ENCODE measurements at places on chromosomes 11 and 22. TPM values are rescaled to one million over a fixed set of nuclear protein-coding genes. Genes with fewer than 3 reads are reported as not detected.

Gene NCAPH2
- total RNA-seq = 30.6 TPM

Gene POLA2
- 7.3 TPM for total RNA-seq

Gene DMC1
- not detected for total RNA-seq

Gene ADM2
- 8.2 TPM for total RNA-seq

Gene TECTA
- total RNA-seq = under 0.01 TPM

Gene KCNJ11
- total RNA-seq = 7.6 TPM

Gene CHADL
- 6.3 TPM for total RNA-seq

Gene OR8D1
- total RNA-seq = not detected

Gene MMP12
- total RNA-seq = not detected

Gene GRIA4
- 0.26 TPM for total RNA-seq

Gene FIBIN
- 10.5 TPM for total RNA-seq

Gene CNGA4
- not detected for total RNA-seq

Gene VWCE
- total RNA-seq = 4.3 TPM

Gene MEI1
- not detected for total RNA-seq

Gene SHANK2
- total RNA-seq = 94.9 TPM

Gene ZNF280A
- not detected for total RNA-seq

Gene OVCH2
- total RNA-seq = not detected

Gene GNB1L
- total RNA-seq = 1.3 TPM

Gene PATE4
- not detected for total RNA-seq

Gene MLC1
- total RNA-seq = not detected

Gene PLCB3
- 13.8 TPM for total RNA-seq

Gene PAMR1
- 3.6 TPM for total RNA-seq

Gene MAP4K2
- total RNA-seq = 10.4 TPM

Gene FAM180B
- 0.66 TPM for total RNA-seq

Gene SNX32
- total RNA-seq = not detected

Gene EMID1
- 5.9 TPM for total RNA-seq

Gene SCT
- total RNA-seq = not detected

Gene LGR4
- 145 TPM for total RNA-seq

Gene OR8G1
- not detected for total RNA-seq

Gene SLC1A2
- total RNA-seq = 73.7 TPM

Gene TP53AIP1
- not detected for total RNA-seq

Gene PPME1
- total RNA-seq = 12.9 TPM

Gene OR52E8
- not detected for total RNA-seq

Gene MS4A7
- 9.2 TPM for total RNA-seq

All from body of pancreas (tissue), 4 donors.